ENCODE measurements at places on chromosomes 6 and 20.

DNA sequence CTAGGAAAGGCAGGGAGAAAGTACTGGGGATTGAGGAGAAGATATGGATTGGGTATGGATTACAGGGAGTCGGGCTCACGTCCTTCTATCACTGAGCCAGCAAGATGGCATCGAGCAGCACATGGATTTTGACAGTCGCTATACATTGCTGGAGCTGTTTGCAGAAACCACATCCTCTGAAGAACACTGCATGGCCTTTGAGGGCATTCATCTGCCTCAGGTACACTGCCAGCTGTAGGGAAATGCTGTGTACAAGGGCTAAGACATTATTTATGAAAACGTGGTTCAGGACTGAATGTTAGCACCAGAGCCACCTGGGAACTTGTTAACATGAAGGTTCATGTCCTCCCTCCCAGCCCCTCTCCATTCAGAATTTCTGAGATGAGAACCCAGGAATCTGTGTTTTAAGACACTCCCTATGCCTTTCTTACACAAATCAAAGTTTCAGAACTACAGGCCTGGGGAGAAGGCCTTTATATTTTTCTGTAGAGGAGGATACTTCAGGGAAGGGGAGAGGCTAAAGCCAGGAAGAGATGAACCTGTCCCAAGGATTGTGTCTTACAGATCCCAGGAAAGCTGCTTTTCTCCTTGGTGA lies 3.5 kb downstream of the CUL9 start:
- DNase-seq: no peak

DNA sequence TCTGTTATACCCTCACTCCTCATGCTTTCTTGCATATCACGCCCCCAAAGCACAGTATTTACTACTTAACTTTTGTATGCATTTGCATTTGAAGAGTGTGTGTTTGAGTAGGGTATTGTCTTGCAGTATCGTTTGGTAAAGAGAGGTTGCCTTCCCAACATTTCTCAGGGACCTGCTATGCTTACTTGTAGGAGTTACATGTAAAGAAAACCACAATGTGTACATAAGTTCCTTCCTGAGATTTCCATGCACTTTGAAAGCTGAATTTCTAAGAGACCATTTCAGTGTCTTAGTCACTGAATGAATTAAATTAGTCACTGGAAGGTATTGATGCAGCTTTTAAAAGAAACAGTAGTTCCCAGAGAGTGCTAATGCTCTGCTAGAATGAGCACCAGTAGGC lies 159.3 kb upstream of the LAMA2 start:
- DNase-seq: no peak

- no peak for DNase-seq
Measured at GRCh38 chr20:36270744-36271638, 34.7 kb downstream of the AAR2 start.

DNA sequence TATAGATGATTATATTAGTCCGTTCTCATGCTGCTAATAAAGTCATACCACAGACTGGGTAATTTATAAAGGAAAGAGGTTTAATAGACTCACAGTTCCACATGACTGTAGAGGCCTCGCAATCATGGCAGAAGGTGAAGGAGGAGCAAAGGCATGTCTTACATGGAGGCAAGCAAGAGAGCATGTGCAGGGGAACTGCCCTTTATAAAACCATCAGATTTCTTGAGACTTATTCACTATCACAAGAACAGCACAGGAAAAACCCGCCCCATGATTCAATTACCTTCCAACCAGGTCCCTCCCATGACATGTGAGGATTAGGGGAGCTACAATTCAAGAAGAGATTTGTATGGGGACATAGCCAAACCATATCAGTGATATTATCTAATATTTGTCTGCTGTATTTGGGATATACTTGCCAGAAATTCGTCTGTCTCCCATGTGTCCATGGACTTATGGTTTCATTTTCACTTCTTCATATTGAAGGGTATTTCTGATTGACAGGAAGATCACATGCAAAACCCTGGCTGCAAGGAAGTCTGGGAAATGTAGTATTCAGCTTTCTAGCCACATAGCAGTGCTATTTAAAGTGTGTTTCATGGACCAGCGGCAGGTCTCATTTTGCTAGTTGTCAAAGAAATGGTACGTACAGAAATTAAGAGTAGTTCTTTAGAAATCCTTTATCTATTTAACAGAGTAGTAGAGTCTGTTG lies 50.5 kb upstream of the PAK5 start:
- DNase-seq: no peak

DNA sequence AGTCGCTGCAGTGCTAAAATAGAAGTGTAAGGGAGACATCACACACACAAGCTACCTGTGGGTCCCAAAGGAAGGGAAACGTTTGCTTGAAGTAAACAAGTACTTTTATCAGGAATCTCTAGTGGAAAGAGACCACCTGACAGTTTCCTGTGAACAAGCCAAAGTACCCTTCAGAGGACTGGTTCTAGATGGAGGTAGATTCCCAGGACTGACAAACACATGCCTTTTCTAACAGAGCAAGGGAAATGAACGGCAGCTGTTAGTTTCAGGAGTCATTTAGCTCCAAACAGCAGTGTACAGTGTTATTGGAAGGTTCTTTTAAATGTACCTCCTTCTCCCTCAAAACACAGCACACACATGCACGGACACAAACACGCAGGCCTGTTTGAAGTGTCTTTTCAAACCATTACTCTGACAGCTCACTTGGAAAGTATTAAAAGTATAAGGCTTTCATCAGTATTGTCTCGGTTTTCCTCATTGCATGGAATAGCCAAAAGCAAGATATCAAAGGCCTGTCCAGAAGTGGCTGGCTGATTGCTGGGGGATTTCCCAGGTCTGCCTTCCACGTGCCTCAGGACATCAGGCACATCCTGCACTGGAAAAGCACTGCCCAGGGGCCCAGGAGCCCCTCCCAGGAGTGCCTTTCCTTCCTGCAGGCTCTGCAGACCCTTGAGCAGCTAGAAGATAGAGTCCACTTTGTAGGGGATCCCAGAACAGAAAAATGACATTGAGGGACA lies 393.2 kb upstream of the SOX4 start:
- DNase-seq: no peak

GRCh38 chr6:53325785-53326184 lies 23.0 kb downstream of the ELOVL5 start:
- no peak for DNase-seq

DNA sequence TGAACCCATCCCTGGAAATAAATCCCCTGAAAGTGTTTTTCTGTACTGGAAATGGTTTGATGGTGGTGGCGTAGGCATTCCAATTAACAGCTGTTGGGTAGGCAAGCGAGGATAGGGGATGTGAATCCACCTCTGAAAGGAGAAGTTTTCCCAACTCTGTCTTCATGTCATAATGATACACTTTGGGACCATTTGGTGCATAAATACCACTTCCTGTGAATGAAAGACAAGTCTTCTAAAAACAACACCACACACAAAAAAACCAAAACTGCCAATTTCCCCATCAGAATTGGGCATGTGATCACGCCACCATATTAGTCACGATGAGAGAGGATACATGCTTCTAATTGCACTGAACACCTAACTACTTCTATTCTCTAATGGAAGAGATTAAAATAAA lies 6.4 kb downstream of the VNN2 start:
- no peak for DNase-seq

DNA sequence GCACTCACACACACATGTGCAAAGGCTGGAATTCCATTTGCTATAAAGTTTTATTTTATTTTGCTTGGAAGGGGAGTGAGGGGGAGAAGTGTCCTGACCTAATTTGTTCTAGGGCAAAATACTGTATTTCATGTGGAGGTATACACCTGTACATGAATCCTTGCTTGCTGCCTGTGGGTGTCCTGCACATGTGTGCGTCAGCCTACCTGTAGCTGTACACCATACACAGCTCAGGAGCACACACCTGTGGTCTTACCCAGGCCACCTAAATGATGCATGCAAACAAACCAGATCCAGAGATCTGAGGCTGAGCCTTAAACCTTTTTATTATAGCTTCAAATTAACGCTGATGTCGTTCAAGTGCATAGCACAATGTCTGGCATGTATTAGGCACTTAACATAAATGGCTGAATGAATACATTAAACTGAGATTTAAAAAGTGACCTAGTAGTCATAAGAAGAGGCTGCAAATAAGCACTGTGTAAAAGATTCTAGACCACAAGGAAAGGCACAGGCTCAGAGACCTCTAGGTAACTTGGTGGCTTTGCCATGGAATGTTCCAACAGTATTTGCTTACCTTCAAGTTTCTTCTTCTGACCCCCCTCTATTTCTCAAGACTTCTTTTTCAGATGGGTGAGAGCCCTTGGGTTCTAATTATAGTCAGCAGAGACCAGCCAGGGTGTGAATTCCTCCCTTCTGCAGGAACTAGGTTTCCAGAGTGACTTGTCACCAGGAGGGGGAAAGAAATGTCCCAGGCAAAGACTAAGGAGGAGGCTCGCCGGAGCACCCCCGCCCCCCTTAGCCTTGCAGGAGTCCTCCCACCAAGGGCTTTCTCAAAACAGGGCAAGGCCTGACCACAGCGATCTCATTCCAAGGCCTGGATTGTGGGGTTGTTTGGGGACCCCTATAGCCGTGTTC lies 13.4 kb downstream of the FOXC1 start:
- no peak for DNase-seq

DNA sequence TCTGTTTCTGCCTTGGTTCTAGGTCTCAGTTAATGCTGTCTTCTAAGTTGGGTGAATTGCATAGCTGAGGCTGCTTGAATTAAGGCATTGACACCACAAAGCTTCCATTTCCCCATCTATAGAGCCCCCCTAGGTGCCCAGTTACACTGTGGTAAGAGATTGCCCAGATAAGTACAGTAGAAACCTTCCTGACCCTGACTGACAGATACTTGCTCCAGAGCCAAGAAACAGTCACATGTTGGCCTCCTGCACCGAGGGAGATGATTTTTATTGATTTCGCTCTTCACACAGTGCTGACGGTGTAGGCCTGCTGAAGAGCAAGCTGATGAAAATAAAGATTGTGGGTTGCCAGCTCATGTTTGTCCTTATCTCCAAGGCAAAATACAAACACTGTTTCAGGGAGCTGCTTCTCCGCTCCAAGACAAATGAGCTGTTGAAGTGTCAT lies 67.9 kb downstream of the TRMT11 start:
- DNase-seq: no peak

GRCh38 chr6:99412065-99412464 lies 13.0 kb downstream of the PNISR start:
- no peak for DNase-seq

- peak; percentile 53 for DNase-seq
Measured at GRCh38 chr6:77466055-77466450, 2.8 kb upstream of the HTR1B start.

DNA sequence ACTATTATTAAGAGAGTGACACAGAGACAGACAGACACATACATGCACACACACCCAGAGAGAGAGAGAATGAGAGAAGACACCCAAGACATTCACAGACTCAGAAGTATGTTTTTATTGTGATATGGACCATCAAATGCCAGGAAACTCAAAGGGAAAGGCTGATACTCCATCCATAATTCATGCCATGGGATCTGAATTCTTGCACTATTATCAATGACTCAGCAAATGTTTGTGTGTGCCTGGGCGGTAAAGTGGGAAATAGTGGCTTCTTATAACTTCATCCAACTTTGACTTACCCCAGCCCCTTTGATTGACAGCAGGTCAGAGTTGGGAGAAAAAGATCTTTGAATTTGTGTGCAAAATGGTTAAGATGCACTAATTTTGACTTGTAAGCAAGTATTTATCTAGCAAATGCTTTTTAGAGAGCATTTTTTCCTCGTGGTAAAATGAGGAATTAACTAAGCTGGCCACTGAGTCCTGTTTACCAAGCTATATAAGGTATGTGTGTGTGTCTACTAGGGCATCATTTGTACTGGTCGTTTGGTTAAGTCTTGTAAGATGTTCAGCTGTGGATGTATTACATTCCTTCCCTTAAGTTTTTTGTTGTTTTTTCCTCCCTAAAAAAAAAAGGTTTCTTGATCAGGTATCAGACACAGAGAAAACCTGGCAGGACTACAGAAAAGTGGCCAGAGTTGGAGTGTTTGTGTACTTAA lies 3.0 kb upstream of the CCN2 start:
- DNase-seq: no peak

- no peak for DNase-seq
Measured at GRCh38 chr6:148382861-148383260, 40.2 kb downstream of the SASH1 start.

DNA sequence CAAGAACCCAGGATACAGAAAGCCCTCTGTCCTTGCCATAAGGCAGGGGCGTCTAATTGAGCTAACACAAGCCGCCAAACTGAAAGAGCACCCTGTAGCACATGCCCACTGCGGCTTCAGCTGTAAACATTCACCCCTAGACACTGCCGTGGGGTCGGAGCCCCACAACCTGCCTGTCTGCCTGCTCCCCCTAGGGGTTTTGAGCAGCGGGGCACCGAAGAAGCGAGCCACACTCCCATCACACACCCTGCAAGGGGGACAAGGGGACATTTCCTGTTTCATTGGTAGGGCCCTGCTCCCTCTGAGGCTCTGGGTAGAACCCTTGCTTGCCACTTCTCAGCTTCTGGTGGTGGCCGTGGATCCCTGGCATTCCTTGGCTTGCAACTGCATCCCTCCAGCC lies 45.2 kb upstream of the BCLAF1 start:
- no peak for DNase-seq

DNA sequence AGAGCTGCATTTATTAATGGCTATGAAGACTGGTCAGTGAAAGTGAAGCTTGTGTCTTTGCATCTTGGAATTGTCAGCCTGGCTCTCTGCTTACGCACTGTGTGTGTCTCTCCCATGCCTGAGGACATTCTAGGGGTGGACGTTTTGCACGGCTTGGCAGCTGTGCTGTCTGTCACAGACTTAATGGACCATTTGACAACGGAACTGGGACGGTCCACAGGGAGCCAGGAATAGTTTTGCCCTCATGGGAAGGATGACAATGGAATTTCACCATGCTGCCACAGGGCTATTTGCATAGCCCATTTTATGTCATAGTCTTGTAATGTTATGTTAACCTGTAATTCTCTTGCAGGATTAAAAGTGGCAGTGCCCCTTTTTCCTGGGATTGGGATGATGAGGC lies 44.7 kb downstream of the OR2B6 start:
- DNase-seq: no peak

GRCh38 chr20:58457083-58457695 lies 58.0 kb downstream of the APCDD1L start:
- no peak for DNase-seq
